Dermis blood vessel endothelial cell (primary cell): ENCODE measurements at places on chromosomes 1 and 21. TPM values are rescaled to one million over a fixed set of nuclear protein-coding genes. Genes with fewer than 3 reads are reported as not detected.

Gene CPLANE2
- 9.5 and 10.3 TPM in 2 replicates for total RNA-seq

Gene KCNT2
- 0.14 and 0.17 TPM in 2 replicates for total RNA-seq

Gene KRTAP13-2
- total RNA-seq, result not detected in 2 replicates

Gene CCDC24
- total RNA-seq, result 1.7 and 2.2 TPM in 2 replicates

Gene OR2L8
- total RNA-seq, result 0.17 TPM in 1 of 2 replicates, not detected in the other

Gene CAPN8
- total RNA-seq, result not detected in 2 replicates

Gene RXFP4
- 0.19 TPM in 1 of 2 replicates, not detected in the other for total RNA-seq

Gene OR2C3
- under 0.01 TPM in 1 of 2 replicates, not detected in the other for total RNA-seq

Gene TNFRSF18
- 1.0 TPM in 1 of 2 replicates, not detected in the other for total RNA-seq

Gene FCGR3A
- not detected in 2 replicates for total RNA-seq

GRCh38 chr1:96016219-96016618 lies 705.4 kb upstream of the PTBP2 start:
- no peak for DNase-seq

DNA sequence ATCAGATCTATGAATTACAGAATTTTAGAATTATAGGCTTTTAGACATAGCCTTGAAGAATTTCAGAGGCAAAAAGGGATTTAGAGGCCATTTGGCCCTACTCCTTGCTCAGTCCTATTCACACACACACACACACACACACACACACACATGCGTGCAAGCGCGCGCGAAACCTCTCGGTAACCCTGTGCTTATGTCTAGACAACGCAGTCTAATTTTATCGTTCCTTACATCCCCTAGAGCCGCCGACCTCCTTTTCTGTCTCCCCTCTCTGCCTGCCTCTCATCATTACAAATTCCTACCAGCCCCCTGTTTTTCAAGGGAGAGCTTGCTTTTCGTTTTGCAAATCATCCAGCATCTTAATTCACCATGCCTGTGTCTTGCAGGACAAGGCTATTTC lies 252.1 kb downstream of the FOXD2 start:
- no peak for DNase-seq

DNA sequence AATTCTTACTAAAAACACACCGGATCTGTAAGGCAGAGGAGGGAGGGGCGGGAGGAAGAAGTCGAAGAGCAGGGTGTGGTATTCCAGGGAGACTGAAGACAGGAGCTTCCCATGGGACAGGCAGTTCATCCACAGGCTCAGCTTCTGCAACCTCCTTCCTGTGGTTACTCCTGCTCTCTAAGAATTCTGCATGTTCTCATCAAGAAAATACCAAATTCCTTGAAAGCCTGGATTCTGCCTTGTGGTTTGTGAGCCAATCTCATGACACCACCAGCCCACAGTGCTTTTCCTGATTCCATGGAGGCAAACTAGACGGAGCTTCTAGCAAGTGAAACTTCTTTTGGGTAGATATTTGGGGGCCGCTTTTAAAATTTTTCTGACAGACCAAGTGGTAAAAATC lies 1.1 kb upstream of the ST6GALNAC3 start:
- no peak for DNase-seq

GRCh38 chr1:201749059-201749690 lies 79.8 kb upstream of the IPO9 start:
- DNase-seq, result no peak

GRCh38 chr1:201450721-201451291 lies 18.2 kb downstream of the PHLDA3 start:
- DNase-seq, result peak; percentile 80

GRCh38 chr1:28208818-28209441 lies 23.9 kb downstream of the DNAJC8 start:
- DNase-seq, result peak; percentile 86

- no peak for DNase-seq
These were observed 282.2 kb downstream of the RRAGC start for GRCh38 chr1:38577385-38577784.

DNA sequence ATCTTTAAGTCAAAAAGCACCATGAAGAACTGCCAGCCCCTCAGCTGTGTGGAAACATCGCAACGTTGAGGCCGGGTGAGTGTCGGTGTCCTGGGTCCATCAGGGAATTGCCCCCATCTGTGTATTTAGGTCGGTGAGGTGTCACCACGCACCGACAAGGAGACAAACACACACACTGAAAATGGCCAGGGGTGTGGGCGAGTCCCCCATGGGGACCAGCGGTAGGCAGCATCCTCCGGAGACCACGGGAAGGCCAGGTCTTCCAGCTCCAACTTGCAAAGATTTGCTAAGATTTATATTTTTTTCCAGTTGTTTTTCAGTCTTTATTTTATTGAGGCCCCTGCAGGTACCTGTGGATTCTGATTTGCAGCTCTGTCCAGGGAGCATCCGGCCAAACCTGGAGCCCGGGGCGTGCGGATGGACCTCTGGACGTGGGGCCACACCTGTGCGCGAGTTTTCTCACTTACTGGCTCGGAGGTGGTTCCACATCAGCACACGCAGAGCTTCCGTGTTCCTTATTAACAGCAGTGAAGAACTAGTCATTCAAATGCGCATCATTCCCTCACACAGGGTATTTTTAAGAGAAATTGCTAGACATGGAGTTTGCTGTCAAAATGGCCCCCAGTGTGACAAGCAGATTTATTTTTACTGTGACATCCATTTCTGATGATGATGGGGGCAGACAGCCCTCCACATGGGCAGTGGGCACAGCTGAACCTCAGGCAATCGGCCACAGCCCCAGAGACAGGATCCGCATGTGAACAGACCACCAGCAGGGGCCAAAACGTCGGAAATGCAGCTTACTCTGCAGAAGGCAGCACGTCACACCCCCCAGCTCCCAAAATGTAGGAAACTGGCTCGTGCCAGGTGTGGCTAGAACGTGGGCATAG lies 17.2 kb upstream of the SLC19A1 start:
- no peak for DNase-seq

- DNase-seq, result no peak
These were observed 44.6 kb downstream of the WNT9A start for GRCh38 chr1:227903061-227903521.
